ENCODE measurements at places on chromosomes 5 and 9. TPM values are rescaled to one million over a fixed set of nuclear protein-coding genes. Genes with fewer than 3 reads are reported as not detected.

DRD1 gene
- 0.05 TPM for polyA plus RNA-seq

TLE1 gene
- 84.6 TPM for polyA plus RNA-seq

C5orf52 gene
- not detected for polyA plus RNA-seq

GRCh38 chr5:32173267-32174010 is 680 bp downstream of the GOLPH3 start:
- H3K27me3 ChIP-seq: no peaks in the 10 kb centered on the region
- peaks cover 4% of the 10 kb centered on the region for H3K36me3 ChIP-seq
- DNase-seq: peak; percentile 65
- H3K4me3 ChIP-seq: peak overlapping the region; percentile 83
- peak overlapping the region; percentile 99 for H3K27ac ChIP-seq

- H3K27me3 ChIP-seq: no peaks in the 10 kb centered on the region
- no peaks in the 10 kb centered on the region for H3K4me1 ChIP-seq
- no peak for DNase-seq
- H3K4me3 ChIP-seq: no peak overlapping the region
- no peak overlapping the region for H3K27ac ChIP-seq
Observed at GRCh38 chr9:111069183-111069582, 30.9 kb upstream of the LPAR1 start.
